ENCODE measurements at places on chromosomes 13 and 19.

DNA sequence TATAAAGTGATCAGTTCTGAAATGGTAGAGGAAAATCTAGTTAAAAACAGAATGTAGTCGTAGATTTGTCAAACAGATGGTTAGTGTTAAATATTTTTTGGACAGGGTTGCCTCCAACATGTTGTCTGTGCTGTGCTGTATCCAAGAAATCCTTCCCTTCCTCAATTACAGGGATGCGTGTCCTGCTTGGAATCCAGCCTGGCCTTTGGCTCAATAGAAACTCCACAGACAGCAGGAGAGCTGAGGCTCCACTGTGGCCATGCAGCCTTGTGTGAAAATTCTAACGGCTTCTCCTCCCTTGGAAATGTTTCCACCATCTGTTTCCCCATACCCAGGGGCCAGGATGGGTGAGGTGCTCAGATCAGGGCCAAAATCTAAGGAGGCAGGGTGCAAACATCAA, 67.7 kb upstream of the USP29 start:
- peak; percentile 94 for DNase-seq

DNA sequence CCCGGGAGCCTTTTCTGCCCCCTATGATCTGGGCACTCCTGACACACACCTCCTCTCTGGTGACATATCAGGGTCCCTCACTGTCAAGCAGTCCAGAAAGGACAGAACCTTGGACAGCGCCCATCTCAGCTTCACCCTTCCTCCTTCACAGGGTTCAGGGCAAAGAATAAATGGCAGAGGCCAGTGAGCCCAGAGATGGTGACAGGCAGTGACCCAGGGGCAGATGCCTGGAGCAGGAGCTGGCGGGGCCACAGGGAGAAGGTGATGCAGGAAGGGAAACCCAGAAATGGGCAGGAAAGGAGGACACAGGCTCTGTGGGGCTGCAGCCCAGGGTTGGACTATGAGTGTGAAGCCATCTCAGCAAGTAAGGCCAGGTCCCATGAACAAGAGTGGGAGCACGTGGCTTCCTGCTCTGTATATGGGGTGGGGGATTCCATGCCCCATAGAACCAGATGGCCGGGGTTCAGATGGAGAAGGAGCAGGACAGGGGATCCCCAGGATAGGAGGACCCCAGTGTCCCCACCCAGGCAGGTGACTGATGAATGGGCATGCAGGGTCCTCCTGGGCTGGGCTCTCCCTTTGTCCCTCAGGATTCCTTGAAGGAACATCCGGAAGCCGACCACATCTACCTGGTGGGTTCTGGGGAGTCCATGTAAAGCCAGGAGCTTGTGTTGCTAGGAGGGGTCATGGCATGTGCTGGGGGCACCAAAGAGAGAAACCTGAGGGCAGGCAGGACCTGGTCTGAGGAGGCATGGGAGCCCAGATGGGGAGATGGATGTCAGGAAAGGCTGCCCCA, 8.5 kb upstream of the CEACAM7 start:
- no peak for DNase-seq

GRCh38 chr13:58712191-58712590, 1080.6 kb downstream of the PCDH17 start:
- DNase-seq, result no peak

GRCh38 chr13:79212064-79212619, 193.9 kb downstream of the RBM26 start:
- no peak for DNase-seq

DNA sequence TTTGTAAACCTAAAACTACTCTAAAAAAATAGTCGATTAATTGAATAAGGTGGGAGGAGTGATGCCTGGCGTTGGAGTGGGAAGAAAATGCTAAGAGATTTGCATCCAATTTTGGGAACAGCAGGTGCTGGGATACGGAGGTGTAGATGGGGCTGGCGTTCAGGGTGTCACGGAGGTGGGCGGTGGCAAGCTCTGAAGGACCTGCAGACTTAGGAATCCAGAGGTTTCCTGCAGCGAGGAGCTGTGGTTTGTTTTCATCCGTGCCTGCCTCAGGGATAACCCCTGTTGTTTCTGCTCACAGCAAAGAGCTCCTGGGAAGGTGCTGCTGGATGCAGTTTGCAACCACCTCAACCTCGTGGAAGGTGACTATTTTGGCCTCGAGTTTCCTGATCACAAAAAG, 166.4 kb upstream of the RNF113B start:
- DNase-seq, result no peak

DNA sequence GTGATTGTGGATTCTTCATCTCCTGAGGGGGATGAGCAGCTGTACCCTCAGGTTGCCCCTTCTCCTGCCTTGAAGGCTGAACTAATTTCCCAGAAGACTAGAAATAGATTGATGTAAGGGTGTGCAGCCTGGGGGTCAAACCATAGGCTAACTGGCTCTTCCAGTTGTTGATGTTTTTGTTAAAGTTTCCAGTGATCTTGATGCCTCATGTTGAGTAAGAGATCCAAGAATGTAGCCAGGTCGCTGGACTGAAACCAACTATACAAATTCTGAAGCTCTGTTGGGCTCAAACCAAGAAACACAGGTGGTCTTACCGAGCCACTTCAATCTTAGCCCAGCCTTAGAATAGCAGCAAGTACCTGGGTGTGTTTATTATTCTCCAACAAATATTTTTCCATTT, 391.8 kb downstream of the KLF5 start:
- DNase-seq, result no peak

DNA sequence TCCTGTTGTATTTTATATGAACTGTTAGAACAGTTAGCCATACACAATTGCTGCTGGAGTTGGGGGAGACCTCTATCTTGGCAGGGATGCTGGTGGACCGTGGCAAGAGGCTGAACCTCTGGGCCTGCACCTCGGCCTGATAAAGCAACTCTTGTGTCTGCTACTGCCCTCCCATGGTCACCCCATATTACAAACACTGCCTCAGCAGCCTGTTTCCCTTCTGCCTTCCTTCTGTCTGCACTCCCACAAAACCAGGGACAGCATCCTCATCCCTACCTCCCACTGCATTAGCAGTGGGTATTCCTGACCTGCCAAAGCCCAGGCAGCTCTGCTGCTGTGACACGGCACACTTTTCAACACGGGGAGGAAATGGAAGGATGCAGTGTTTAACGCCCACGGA, 456.4 kb downstream of the FGF14 start:
- DNase-seq, result peak; percentile 80

DNA sequence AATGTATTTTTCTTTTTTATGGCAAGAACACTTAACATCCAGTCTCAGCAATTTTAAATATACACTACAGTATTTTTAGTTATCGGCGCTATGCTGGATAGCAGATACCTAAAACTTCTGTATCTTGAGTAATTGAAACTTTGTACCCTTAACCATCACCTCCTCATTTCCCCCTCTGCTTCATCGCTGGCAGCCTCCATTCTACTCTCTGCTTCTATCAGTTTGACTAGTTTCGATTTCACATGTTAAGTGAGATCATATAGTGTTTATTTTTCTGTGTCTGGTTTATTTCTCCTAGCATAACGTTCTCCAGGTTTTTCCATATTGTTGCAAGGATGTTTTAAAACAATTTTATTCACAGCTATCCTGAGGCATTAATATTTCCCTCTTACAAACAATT, 340.8 kb upstream of the SLC10A2 start:
- no peak for DNase-seq

DNA sequence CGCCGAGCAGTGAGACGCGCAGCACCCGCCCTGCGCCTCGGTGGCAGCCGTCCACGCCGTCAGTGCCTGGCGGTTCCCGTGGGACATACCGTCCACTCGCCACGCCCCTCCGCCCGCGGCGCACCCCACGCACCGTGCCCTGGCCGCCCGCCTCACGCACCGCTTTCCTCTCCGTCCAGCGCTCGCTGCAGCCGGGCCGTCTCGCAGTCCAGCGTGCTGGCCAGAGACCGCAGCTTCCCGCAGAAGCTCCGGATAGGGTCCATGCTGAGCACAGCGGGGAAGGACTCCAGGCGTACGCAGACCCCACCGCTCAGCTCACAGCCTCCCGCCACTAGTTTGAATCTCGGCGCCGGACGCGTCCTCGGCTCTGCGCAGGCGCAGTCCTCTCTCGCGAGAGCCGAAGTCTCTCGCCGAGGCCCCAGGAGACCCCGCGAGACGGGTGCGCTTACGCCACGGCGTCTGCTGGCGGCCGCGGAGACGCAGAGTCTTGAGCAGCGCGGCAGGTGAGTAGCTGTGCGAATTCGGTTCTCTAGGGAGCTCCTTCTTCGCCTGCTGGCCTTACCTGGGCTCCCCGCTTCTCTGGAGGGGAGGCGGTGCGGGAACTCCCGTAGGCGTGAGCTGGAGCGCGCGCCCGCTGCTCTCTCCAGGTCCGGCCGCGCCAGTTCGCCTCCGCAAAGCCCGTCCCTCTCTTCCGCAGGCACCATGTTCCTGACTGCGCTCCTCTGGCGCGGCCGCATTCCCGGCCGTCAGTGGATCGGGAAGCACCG, at the start of the genes MRPL57 and SKA3:
Gene MRPL57 (plus strand): TSS at position 444 of the 767 bp plus-strand sequence. CDS start 259 bp downstream, at position 703.
Gene SKA3 (minus strand): TSS at position 338 of the 767 bp plus-strand sequence. CDS start 75 bp downstream, at position 263.
- peak; percentile 90 for DNase-seq

DNA sequence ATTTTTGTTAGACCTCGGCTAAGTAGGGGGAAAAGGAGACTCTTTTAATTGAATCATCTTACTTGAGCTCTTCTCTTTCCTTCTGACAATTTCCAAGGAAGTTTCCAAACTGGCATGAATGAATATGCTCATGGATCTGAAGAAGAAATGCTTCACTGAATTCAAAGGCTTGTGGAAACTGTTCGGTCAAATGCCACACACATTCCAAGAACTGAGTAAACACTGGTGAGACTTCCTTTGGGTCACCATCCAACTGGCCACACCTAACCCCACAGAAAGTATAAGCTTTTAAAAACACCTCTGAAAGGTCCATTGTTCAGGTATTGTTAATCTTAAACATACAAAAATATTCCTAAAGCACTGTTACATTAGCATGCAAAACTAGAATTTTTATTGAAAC, 33.6 kb downstream of the MTMR6 start:
- no peak for DNase-seq

DNA sequence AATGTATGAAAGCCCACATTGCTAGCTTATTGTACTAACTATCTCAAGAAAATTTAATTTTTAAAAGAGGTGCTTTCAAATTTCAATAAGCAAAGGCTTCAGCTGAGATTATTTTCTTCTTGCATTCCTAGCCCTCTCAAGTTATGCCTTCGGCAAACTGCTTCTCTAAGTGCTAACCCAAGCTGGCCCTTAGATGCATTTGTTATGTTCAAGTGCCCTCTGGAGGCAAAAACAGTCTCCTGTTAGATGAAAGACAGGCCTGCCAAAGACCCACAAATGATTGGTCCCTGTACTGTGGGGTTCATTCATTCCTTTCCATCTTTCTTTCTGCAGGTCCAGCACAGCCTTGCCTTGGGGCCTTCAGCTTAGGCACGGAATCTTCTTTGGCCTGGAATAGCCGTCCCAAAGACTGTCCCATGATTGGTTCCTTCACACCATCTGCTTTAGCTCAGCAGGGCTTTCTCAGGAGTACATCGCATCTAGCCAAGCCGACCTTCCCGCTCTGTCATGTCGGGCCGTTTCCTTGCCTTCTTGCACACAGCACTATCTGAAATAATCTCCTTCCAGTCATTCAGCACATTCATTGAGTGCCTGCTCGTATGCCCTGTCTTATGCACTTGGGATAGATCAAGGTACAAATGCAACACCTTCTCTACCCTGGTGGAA, 26.4 kb upstream of the TPTE2 start:
- peak; percentile 41 for DNase-seq
